ENCODE measurements at places on chromosomes 4 and X.

DNA sequence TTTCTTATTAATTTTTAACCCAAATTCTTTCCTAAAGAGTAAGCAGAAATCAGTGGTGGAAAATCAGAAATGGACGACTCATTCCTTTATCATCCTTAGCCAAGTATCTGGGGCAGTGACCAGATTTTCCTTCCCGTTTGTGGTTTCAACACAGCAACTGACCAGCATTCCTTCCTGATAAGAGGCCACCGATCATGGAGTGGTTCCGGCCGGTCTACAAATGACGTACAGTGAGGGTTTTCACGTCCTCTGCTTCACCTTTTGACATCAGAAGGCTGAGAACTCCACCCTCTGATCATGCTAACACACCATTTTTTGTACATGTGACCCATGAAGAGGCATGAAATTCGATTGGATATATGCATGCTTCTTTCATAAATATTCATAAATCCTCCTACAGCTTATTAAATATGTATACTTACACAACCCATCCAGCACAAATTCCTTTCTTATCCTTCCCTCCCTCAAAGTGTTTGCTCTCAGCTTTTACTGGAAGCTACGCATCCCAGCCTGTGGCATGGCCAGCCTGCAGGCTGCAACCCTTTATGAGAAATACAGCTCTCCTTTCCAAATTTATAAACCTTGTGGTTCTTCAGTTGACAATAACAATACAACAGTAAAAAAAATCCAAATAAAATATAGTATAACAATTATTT is 173.0 kb upstream of the CASK start:
- no peak for DNase-seq

GRCh38 chr4:110668463-110669235 is 45.8 kb upstream of the PITX2 start:
- no peak for DNase-seq

DNA sequence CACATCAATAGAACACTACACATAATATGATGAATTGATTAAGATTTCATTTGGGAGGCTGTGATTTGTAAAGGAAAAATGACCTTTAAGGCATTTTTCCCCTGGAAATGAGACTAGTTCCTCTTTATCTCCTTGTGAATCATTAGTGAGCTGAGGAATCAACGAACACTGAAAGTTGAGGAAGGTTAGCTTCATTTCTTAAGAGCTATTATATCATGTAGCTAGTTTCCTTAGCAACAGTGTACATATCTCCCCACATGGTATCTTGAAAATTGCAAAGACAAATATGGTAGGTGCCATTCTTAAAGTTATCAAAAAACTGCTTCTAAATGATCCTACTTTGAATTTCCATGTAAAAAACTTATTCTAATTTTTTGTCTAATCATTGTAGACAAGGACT is 127.5 kb upstream of the NRK start:
- no peak for DNase-seq

GRCh38 chr4:103496800-103497199 is 223.0 kb downstream of the TACR3 start:
- DNase-seq, result no peak

GRCh38 chrX:108224727-108225621 is 133.4 kb downstream of the ATG4A start:
- no peak for DNase-seq

Measured in activated CD8-positive, alpha-beta memory T cell treated with anti-CD3 and anti-CD28 coated beads for 4 hours (primary cell).